ENCODE measurements at places on chromosomes 1 and 21.

GRCh38 chr21:37670883-37671282 lies 245.4 kb downstream of the KCNJ6 start:
- no peak for DNase-seq

- no peak for DNase-seq
These were observed 156.5 kb downstream of the FGGY start for GRCh38 chr1:59453297-59453968.

GRCh38 chr1:5991381-5992025 lies 722 bp downstream of the NPHP4 start:
- no peak for DNase-seq

GRCh38 chr1:159889821-159890252 lies 10.1 kb downstream of the CFAP45 start:
- DNase-seq, result no peak

DNA sequence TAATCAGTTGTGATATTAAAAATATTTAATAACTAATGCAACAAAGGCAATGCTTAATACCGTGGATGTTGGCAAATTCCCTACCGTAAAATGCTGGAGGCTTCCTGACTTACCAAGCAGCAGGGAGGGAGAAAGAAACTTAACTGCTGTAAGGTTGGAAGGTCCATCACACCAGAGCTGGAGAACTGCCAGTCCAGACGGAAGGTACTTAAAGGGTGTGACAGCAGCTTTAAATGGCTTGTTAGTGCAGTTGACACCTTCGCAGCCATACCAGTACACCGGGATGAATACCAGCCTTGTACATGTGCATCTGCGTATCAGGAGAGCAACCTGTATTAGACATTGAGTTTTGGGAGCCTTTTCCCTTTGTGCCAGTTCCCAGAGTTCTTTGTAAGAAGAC lies 269.5 kb upstream of the NCAM2 start:
- no peak for DNase-seq

- DNase-seq, result no peak
These were observed 1.9 kb downstream of the DDAH1 start for GRCh38 chr1:85462931-85463649.
